NCI-H524 (cell line): ENCODE measurements at places on chromosomes 4 and X.
A peak's percentile ranks its signal among the peaks of the same experiment; 100 is the strongest.

- DNase-seq, result no peak
These were observed 611.9 kb upstream of the ATOH1 start for GRCh38 chr4:93216646-93217045.

- no peak for DNase-seq
These were observed 17.5 kb upstream of the PPP2R2C start for GRCh38 chr4:6489927-6490326.

- DNase-seq, result peak; percentile 57
These were observed 2.0 kb downstream of the FGFBP1 start for GRCh38 chr4:15936495-15936894.

- DNase-seq, result no peak
These were observed 97.2 kb downstream of the BLTP1 start for GRCh38 chr4:122249357-122249756.

- DNase-seq, result peak; percentile 9
These were observed 2.5 kb upstream of the USP27X start for GRCh38 chrX:49876750-49877149.

GRCh38 chrX:4263030-4263803, 549.8 kb upstream of the PRKX start:
- DNase-seq, result no peak

DNA sequence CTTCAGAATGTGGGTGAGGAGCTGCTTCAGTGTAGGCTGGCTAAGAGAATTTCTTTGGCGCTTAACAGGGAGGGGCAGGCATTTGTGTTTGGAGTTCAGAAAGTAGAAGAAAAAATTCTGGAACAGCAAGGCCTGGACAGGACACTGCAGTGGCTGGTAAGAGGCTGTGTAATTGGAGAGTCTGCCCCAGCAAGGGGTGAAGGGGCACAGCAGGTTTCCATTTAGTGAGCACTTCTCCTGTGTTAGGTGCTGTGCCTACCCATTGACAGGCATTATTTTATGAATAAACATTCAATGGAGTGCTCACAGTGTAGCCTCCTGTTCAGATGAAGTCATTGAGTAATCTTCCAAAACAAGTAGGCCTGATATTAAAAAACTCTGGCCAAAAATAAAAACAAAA, 10.7 kb upstream of the CPE start:
- DNase-seq, result no peak

GRCh38 chrX:9759337-9759736, 6.3 kb downstream of the GPR143 start:
- no peak for DNase-seq

DNA sequence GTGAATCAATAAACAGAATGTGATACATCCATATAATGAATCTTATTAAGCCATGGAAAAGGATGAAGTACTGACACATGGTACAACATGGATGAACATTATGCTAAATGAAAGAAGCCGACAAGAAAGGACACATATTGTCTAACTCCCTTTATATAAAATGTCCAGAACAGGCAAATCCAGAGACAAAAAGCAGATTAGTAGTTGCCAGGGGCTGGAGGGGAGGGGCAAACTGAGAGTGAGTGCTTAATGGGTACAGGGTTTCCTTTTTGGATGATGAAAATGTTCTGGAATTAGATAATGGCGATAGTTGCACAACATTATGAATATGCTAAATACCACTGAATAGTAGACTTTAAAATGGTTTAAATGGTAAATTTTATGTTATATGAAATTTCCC, 17.4 kb downstream of the ADGRG4 start:
- peak; percentile 23 for DNase-seq

- DNase-seq, result no peak
These were observed 396.5 kb downstream of the PRDM5 start for GRCh38 chr4:120526033-120526432.

GRCh38 chr4:60404027-60404426, 796.1 kb upstream of the ADGRL3 start:
- DNase-seq, result no peak

- peak; percentile 69 for DNase-seq
These were observed 62.8 kb downstream of the FAM9B start for GRCh38 chrX:8971116-8971515.

DNA sequence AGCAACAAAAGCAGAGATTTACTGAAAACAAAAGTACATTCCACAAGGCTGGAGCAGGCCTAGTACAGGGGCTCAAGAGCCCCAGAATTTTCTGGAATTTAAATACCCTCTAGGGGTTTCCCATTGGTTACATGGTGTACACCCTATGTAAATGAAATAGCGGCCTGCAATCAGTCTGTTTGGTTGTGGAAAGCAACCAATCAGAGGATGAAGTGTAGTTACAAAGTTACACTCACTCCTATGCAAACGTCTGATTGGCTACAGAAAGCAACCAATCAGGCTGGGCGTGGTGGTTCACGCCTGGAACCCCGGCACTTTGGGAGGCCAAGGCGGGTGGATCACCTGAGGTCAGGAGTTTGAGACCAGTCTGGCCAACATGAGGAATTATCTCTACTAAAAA, 13.8 kb upstream of the TXLNG start:
- DNase-seq, result no peak

DNA sequence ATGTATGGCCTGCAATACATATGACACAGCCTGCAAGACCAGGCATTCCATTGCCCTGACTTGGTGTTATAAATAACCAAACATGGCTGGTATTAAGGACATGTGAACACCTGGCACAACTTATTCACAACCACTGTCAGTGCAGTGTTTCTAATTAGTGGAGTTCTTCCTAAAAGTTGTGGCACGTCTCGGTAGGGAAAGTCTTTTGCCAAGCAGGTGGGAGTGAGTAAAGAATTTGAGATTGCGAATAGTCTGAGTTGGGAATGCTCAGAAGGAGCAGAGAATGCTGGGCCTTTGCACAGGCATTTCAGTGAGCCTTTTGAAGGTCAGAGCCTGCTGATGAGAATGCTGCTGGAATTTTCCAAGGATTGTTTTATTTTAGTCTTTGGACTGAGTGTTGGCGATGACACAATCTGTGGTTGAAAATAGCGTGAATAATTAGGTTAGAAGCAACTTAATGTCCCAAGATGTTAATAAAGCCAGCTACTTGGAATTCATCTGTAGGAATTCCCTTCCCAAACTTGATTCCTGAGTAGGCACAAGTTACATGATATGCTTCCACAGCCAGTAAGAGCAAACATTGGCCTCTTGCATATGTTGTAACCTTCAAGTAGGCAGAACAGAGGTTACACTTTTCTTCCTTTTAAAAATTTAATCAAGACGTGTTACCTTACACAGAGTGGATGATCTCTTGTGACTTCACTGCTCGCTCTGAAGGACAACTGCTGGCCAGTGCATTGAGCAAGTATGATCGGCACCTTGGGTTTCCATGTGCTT, 83.6 kb upstream of the PGRMC2 start:
- no peak for DNase-seq

DNA sequence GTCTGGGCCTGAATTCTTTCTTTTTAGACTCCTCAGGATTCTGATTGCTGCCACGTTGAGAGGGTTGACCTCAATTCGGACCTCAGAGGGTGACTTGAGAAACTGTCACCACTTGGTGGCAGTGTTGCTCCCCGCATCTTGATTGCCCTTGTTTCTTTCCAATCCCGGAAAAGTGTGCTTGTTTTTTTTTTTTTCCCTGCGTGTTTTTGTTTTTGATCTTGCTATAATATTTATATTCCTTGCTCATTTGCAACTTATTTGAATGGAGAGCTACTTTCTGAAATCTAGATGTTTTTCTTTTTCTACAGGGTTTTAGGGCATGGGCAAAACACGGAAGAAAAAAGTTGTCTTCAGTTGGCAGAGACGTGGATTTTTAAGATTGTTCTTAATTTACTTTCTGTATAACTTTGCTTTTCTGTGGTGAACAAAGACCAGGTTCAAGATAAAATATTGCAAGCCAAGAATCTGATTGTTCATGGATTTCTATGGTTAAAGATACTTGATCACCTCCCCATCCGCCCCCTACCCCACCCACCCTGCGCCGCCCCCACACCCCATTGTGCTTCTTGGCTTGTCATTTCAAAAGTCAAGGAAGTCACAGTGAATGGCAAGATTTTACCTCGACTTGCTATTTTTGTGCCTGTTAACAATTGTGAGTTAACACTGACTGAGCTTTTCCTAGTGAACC, 102.0 kb downstream of the PTTG2 start:
- peak; percentile 69 for DNase-seq

DNA sequence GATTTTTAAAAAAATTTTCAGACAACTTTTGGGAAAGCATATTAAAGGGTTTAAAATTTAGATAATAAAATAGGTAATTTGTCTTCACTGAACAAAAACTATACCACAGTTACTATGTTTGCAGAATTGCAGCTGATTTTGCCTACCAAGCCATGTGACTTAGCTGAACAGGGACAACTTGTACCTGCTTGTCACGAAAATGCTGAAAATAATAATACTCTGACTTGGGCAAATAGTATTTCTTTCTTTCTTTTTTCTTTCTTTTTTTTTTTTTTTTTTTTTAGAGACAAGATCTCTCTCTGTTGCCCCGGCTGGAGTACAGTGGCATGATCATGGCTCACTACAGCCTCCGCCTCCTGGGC, 225.2 kb upstream of the PPP1R2C start:
- no peak for DNase-seq

DNA sequence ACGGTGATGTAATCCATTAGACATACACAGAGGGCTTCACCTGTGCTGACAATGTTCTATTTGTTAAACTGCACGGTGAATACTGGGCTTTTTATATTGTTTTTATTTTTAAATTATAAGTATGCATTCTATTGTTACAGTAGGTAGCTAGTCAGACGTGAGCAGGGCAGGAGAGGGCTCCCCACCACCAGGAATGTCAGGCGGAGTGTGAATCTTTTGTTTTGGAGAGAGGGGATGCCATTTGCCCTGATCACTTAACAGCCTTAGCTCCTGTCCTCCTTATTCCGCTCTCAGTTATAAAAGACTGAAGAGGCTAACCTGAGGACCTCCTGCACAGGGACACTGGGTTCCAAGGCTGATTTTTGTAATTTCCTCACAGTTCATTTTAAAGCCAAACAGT, 151.6 kb upstream of the TAPT1 start:
- DNase-seq, result no peak

- no peak for DNase-seq
These were observed 101.8 kb upstream of the VCX2 start for GRCh38 chrX:8272821-8273220.

GRCh38 chrX:40644821-40645358, 2.5 kb downstream of the CXorf38 start:
- no peak for DNase-seq

DNA sequence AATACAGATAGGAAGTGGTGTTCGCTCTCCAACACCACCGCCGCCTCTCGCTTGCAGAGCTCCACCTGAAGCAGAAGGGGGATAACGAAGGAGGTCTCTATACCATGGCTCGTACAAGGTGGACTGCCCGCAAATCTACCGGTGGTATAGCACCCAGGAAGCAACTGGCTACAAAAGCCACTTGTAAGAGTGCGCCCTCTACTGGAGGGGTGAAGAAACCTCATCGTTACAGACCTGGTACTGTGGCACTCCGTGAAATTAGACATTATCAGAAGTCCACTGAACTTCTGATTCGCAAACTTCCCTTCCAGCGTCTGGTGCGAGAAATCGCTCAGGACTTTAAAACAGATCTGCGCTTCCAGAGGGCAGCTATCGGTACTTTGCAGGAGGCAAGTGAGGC, 5.2 kb upstream of the BMP15 start:
- no peak for DNase-seq

GRCh38 chr4:141676087-141676670, 39.8 kb downstream of the IL15 start:
- DNase-seq, result peak; percentile 11

- no peak for DNase-seq
These were observed 74.5 kb downstream of the MGST2 start for GRCh38 chr4:139740121-139740520.

DNA sequence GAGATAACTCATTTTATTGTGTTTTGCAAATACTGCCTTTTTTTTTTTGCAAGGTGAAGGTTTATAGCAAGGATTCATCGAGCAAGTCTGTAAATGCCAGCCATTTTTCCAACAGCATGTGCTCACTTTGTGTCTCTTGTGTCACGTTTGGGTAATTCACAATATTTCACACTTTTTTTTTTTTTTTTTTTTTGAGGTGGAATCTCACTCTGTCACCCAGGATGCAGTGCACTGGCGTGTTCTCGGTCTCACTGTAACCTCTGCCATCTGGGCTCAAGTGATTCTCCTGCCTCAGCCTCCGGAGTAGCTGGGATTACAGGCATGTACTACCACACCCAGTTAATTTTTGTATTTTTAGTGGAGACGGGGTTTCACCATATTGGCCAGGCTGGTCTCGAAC, 1.9 kb downstream of the RNF4 start:
- DNase-seq, result no peak

DNA sequence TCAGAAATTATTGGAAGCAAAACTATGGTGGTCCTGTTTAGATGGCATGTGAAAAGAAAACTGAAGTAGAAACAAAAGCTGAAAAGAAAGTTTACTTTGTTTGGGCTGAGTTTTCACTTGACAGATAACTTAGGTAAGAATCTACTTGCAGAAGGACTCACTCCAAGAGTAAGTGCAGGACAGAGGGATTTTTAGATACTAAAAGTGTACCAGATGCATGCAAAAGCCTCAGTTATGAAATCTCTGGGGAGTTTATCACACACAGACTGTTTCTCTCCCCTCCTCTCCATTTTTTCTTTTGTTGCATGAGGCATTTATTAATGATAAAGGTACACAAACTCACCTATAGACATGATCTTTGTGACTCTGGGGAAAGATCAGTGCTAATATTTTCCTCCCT, 127.5 kb upstream of the GIMD1 start:
- DNase-seq, result no peak

DNA sequence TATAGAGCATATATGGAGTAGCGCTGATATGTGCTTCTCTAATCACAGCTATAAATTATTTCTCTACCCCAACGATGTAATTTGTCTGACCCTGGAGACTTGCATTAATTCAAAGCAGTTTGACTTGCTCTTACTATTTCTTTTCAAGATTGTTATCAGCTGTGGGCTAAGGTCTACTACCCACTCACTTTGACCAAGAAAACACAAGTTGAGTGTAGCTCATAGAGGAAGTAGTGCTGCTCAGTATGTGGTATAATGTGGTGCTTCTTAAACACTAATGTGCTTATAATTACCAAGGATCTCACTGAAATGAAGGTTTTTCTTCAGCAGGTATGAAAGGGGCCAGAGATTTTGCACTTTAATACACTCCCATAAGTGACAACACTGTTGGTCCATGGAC, 70.1 kb downstream of the INPP4B start:
- DNase-seq, result no peak

- no peak for DNase-seq
These were observed 686.1 kb downstream of the GLUD2 start for GRCh38 chrX:121733514-121733913.
